ENCODE measurements at places on chromosomes 13 and 19.

DNA sequence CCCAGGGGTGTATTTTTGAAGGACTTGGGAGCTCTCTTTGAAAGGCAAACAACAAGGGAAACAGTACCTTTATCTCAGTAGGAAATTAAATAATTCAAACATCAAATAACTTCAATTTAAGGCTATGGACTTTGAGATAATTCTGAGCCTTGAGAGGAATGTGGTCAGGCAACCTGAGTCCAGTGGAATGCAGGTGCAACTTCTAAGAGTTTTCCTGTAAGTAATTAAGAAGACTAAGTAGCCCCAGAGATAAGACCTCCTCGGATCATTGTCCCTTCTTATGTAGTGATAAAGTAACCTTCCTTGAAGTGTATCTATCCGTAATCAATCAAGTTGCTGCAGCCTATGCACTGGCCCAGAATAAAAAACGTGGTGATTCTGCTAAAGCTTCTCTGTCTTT lies 29.2 kb downstream of the ZNF701 start:
- DNase-seq, result no peak

DNA sequence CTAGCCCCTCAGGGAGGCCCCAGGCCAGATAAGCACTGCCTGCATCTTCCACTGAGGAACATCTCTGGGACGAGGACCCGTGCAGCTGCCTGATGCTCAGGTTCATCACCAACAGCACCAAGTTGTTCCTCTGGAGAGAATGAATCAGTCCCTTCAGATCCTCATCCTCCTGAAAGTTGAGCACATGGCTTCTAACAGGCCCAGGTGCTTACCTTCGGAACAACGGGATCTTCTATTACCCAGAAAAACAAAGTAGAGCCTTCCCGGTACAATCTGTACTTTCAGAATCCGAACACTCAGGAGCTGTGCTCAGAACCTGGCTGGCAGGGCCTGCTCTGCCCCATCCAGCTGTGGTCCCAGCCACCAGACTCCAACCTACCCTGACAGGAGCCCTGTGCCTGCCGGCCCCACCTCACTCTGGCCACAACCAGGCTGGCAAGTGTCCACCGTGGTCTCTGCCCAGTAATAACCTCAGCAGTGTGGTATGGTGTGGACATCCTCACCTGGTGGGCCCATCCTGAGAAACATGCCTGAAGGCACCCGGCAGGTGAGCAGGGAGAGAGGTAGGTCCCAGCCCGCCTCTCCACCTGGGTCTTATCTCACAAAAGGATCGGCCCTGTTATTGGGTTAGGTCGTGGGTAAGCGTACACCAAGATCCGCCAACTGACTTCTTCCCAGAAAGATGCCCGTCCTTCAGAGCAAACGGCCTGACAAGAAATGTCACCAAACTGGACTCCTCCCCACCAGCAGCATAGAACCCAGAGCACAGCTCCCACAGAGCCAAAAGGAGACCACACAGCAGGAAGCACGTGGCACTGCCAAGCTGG lies 34.1 kb downstream of the ELL start:
- no peak for DNase-seq

GRCh38 chr13:98881390-98881789 lies 96.5 kb downstream of the DOCK9 start:
- DNase-seq, result no peak

GRCh38 chr13:29704648-29705047 lies 109.2 kb upstream of the SLC7A1 start:
- no peak for DNase-seq

GRCh38 chr13:66534561-66534960 lies 695.6 kb downstream of the PCDH9 start:
- DNase-seq, result no peak

DNA sequence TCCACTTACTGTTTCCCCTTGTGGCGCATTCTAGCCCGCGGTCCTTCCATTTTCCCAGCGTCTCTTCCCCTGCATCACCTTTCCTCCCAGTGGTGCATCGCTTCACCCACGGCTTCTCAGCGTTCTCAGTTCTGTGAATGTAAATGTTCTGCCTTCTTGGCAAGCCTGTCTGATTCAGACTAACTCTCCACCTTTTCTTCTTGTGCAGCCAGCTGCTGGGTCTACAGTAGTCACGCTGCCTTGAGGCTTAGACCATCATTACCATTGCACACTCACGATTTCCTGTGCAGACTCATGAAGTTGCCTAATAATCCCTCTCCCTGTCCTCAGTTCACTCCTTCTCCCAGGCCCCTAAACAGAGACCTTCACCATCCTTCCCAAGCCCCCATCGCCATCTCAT lies 75.0 kb downstream of the DHRS12 start:
- no peak for DNase-seq

- no peak for DNase-seq
Measured at GRCh38 chr19:46761418-46761831, 15.2 kb upstream of the STRN4 start.

- DNase-seq, result no peak
Measured at GRCh38 chr13:34748073-34748472, 194.0 kb upstream of the NBEA start.

GRCh38 chr13:96728463-96728862 lies 265.8 kb downstream of the OXGR1 start:
- no peak for DNase-seq

GRCh38 chr13:73275163-73275562 lies 216.4 kb downstream of the KLF5 start:
- no peak for DNase-seq
